Transverse colon (tissue), 4 donors: ENCODE measurements at places on chromosomes 6 and 20.

- H3K36me3 ChIP-seq: no peaks in the 10 kb centered on the region
- peak; percentile 52 for DNase-seq
- no peak overlapping the region for H3K27ac ChIP-seq
- no peaks in the 10 kb centered on the region for H3K4me1 ChIP-seq
Observed at GRCh38 chr20:25090492-25091429, 8.8 kb upstream of the VSX1 start.

GRCh38 chr6:35500782-35501181, 3.9 kb upstream of the TEAD3 start:
- peaks cover 12% of the 10 kb centered on the region for H3K4me1 ChIP-seq
- H3K36me3 ChIP-seq: no peaks in the 10 kb centered on the region
- H3K27ac ChIP-seq: no peak overlapping the region
- no peak for DNase-seq
- no peak overlapping the region for H3K4me3 ChIP-seq
- H3K27me3 ChIP-seq: peaks cover 19% of the 10 kb centered on the region

GRCh38 chr6:148396926-148397325, 54.3 kb downstream of the SASH1 start:
- no peak for DNase-seq
- H3K27me3 ChIP-seq: no peaks in the 10 kb centered on the region

DNA sequence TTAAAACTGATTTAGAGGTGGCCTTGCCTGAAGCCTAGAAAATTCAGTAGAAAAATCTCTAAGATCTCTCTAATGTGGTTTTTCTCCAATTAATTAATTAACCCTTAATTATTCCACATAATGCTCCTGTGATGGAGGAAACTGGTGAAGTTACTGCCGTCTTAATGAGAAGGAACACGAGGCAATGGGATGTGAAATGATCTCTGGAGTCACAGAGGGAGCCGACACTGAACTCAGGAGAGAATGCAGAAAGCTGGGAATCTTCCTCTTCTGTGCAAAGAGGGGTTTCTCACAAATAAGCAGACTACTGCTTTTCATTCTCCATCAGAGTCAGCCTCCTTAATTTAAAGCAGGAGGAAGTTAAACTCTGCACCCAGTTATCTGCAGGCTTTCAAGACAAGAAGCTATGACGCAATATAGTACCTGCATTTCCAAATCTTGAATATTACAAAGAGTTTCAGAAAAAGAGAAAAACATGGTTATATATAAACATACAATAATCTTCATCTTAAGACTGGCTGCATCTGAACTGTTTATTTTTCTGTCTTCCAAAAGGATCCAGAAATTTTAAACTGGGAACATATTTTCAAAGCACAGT, 18.1 kb upstream of the SNRPB2 start:
- H3K4me3 ChIP-seq: no peak overlapping the region
- H3K36me3 ChIP-seq: no peaks in the 10 kb centered on the region
- no peak for DNase-seq
- H3K27me3 ChIP-seq: peaks cover 26% of the 10 kb centered on the region

DNA sequence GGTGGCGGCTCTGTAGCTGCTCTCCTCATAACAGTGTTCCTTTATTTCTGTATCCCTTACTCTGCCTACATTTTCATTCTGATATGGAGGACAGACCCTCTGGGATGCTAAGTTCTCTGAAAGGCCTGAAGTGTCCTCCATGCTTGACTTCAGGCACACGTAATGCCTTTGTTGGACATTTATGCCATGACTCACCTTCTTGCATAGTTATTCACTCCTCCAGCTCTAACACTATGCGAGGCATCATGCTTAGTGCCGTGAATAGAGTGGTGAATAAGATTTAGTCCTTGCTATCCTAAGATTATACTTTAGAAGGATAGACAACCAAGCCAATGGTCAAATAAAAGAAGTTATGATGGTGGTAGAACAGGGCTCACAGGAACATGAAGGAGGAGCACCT, 760.9 kb upstream of the FLRT3 start:
- H3K4me3 ChIP-seq: no peak overlapping the region
- DNase-seq: no peak
- H3K27me3 ChIP-seq: no peaks in the 10 kb centered on the region
- H3K27ac ChIP-seq: no peak overlapping the region
- no peaks in the 10 kb centered on the region for H3K36me3 ChIP-seq

DNA sequence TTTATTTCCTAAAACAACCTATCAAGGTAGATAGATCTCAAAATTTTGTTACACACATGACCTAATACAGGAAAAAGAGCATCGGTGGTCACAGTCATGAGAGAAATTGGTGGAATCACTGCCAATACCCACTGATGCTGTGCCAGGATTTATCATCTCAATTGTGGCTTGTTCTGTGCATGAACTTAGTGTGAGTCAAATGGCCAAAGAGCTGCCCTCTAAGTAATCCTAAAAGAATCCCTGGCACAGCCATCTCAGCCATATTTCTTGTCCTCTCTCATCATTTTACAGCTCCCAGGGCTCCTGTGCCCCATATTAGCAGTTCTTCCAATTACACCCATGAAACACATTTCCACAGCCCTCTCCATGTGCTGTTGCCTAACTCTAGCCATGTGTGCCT, 6.1 kb downstream of the GSTA5 start:
- no peaks in the 10 kb centered on the region for H3K4me1 ChIP-seq
- no peak for DNase-seq
- H3K36me3 ChIP-seq: no peaks in the 10 kb centered on the region
- peaks cover 7% of the 10 kb centered on the region for H3K27me3 ChIP-seq
- no peak overlapping the region for H3K27ac ChIP-seq

GRCh38 chr6:130385064-130385695, 19.4 kb downstream of the TMEM200A start:
- no peaks in the 10 kb centered on the region for H3K27me3 ChIP-seq
- no peak for DNase-seq
- H3K4me3 ChIP-seq: no peak overlapping the region
- H3K27ac ChIP-seq: no peak overlapping the region

- no peak for DNase-seq
- no peaks in the 10 kb centered on the region for H3K36me3 ChIP-seq
- no peak overlapping the region for H3K27ac ChIP-seq
- no peak overlapping the region for H3K4me3 ChIP-seq
Observed at GRCh38 chr6:115643762-115644161, 416.9 kb downstream of the FRK start.

- DNase-seq: no peak
- no peaks in the 10 kb centered on the region for H3K36me3 ChIP-seq
- no peak overlapping the region for H3K4me3 ChIP-seq
- H3K27me3 ChIP-seq: no peaks in the 10 kb centered on the region
- H3K27ac ChIP-seq: no peak overlapping the region
Observed at GRCh38 chr20:8267009-8267408, 134.9 kb downstream of the PLCB1 start.

GRCh38 chr6:87487555-87487954, 14.8 kb downstream of the SLC35A1 start:
- H3K36me3 ChIP-seq: no peaks in the 10 kb centered on the region
- no peak overlapping the region for H3K27ac ChIP-seq
- no peaks in the 10 kb centered on the region for H3K27me3 ChIP-seq
- H3K4me3 ChIP-seq: no peak overlapping the region
- DNase-seq: no peak

DNA sequence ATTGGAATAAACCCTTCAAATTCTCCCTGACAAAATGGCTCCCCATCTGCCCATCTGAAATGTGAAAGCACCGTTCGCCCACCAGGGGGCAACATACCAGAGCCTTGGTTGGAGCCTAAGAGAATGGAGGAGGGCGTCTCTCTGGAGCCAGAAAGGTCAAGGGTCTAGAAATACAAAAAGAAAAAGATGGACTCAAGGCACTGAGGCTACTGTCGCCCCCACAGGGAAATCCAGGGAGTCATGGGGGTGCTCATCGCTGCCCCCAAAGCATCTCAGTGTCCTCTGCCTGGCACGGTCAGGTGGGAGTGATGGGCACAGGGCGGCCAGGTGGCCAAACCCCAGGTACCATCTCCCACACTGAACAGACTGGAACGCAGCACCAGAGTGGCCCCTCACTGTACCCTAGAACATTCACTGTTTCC, 136.3 kb downstream of the ZMYND8 start:
- peak; percentile 19 for DNase-seq
- H3K27me3 ChIP-seq: no peaks in the 10 kb centered on the region
- H3K4me1 ChIP-seq: no peaks in the 10 kb centered on the region
- H3K4me3 ChIP-seq: no peak overlapping the region
- H3K27ac ChIP-seq: no peak overlapping the region

DNA sequence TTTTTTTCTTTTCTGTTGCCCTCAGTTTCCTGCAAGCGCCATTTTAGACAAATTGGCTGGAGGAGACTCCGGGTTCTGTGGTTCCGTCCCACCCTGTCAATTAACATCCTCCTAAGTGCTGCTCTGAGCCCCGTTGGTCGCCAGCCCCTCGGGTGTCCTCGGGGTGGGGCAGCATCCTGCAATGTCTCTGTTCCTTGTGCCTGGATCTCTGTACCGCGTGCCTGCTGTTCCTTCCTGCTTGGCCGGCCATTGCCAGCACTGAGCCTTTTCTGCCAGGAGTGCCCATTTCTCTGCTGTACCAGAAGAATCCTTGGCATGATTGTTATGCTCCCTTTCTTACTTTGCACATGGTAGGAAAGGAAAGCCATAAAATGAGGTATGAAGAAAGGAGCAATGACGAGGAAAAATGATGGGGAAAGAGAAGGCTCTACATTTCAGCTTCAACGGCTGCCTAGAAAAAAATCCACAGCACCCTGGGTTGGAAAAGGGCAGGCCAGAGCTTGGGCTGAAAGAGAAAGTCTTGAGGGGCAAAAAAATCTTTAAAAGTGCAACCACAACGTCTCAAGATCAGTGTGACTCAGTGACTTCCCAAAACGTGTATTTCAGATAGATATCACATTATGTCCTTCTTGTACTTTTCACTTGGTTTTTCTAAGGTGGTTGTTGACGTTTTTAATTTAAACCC, 256.7 kb downstream of the CLIC5 start:
- DNase-seq: no peak
- no peak overlapping the region for H3K4me3 ChIP-seq
- no peaks in the 10 kb centered on the region for H3K27me3 ChIP-seq

DNA sequence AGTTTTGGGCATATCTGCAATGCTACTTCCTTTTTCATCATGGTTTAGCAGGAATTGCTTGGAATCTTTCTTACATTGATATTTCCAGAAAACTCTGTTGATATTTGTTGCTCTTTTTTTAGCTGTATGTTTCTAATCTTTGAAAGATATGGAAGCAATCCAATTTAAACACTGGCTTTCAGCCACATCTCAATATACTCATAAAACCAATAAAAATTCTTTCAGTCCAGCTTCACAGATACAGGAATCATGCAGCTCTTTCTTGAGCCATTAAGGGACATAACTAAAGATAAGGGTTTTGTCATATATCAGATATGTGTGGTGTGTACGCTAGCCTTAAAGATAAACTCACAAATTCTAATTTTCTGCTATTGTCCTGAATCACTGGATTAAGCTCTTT, 47.4 kb downstream of the PKIB start:
- no peaks in the 10 kb centered on the region for H3K36me3 ChIP-seq
- peaks cover 9% of the 10 kb centered on the region for H3K4me1 ChIP-seq
- H3K27me3 ChIP-seq: no peaks in the 10 kb centered on the region
- no peak overlapping the region for H3K27ac ChIP-seq

DNA sequence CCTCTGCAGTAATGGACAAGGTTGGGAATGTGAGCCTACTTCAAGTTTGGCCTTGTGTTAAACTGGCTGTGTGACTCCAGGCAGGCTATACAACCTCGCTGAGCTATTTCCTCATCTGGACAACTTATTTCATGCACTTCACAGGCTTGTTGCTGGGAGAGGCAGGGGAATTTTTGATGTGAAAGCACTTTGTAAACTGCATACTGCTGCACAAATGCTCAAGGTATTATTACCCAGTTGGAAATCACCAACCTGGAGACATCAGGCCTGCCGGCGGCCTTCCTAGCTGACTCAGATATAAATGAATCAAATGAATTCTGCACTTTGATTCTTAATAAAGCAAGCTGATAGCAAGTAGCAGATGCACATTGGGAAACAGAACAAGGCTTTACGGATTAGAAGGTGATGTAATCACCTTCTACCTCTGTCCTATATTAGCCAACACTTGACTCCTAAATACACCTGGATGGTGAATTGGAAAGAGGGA, 10.1 kb downstream of the JARID2 start:
- no peaks in the 10 kb centered on the region for H3K27me3 ChIP-seq
- no peak for DNase-seq
- no peak overlapping the region for H3K27ac ChIP-seq
- H3K4me3 ChIP-seq: no peak overlapping the region

- H3K4me3 ChIP-seq: no peak overlapping the region
- peak; percentile 20 for DNase-seq
- peaks cover 3% of the 10 kb centered on the region for H3K4me1 ChIP-seq
- no peaks in the 10 kb centered on the region for H3K36me3 ChIP-seq
- H3K27ac ChIP-seq: peak overlapping the region; percentile 59
Observed at GRCh38 chr6:53119772-53120409, 28.8 kb downstream of the GCM1 start.

GRCh38 chr6:75155631-75156030, 50.2 kb downstream of the COL12A1 start:
- no peaks in the 10 kb centered on the region for H3K36me3 ChIP-seq
- no peak overlapping the region for H3K27ac ChIP-seq
- no peak overlapping the region for H3K4me3 ChIP-seq
- DNase-seq: no peak

- H3K4me3 ChIP-seq: no peak overlapping the region
- H3K4me1 ChIP-seq: no peaks in the 10 kb centered on the region
Observed at GRCh38 chr6:102114402-102114801, 720.9 kb downstream of the GRIK2 start.

GRCh38 chr6:158109748-158110147, 58.3 kb downstream of the SERAC1 start:
- H3K36me3 ChIP-seq: no peaks in the 10 kb centered on the region
- no peak for DNase-seq
- no peak overlapping the region for H3K27ac ChIP-seq
- no peak overlapping the region for H3K4me3 ChIP-seq
- no peaks in the 10 kb centered on the region for H3K27me3 ChIP-seq
- H3K4me1 ChIP-seq: no peaks in the 10 kb centered on the region

GRCh38 chr6:56448046-56448445, 194.6 kb downstream of the DST start:
- H3K27me3 ChIP-seq: no peaks in the 10 kb centered on the region
- H3K27ac ChIP-seq: no peak overlapping the region
- DNase-seq: no peak
- no peaks in the 10 kb centered on the region for H3K36me3 ChIP-seq
- H3K4me1 ChIP-seq: peaks cover 3% of the 10 kb centered on the region

GRCh38 chr6:652865-653264, 4.0 kb downstream of the HUS1B start:
- no peaks in the 10 kb centered on the region for H3K4me1 ChIP-seq
- no peak overlapping the region for H3K27ac ChIP-seq
- DNase-seq: no peak
- H3K27me3 ChIP-seq: no peaks in the 10 kb centered on the region
- no peak overlapping the region for H3K4me3 ChIP-seq
- no peaks in the 10 kb centered on the region for H3K36me3 ChIP-seq

GRCh38 chr6:158191032-158191431, 22.9 kb downstream of the GTF2H5 start:
- H3K4me1 ChIP-seq: no peaks in the 10 kb centered on the region
- no peak overlapping the region for H3K4me3 ChIP-seq
- peaks cover 23% of the 10 kb centered on the region for H3K36me3 ChIP-seq
- no peak overlapping the region for H3K27ac ChIP-seq
- H3K27me3 ChIP-seq: no peaks in the 10 kb centered on the region
